Psoas muscle (tissue), 8 donors: ENCODE measurements at places on chromosomes 7 and 10. TPM values are rescaled to one million over a fixed set of nuclear protein-coding genes. Genes with fewer than 3 reads are reported as not detected.

The PTF1A gene
- not detected for total RNA-seq

The SPDYE1 gene
- total RNA-seq, result not detected

DNA sequence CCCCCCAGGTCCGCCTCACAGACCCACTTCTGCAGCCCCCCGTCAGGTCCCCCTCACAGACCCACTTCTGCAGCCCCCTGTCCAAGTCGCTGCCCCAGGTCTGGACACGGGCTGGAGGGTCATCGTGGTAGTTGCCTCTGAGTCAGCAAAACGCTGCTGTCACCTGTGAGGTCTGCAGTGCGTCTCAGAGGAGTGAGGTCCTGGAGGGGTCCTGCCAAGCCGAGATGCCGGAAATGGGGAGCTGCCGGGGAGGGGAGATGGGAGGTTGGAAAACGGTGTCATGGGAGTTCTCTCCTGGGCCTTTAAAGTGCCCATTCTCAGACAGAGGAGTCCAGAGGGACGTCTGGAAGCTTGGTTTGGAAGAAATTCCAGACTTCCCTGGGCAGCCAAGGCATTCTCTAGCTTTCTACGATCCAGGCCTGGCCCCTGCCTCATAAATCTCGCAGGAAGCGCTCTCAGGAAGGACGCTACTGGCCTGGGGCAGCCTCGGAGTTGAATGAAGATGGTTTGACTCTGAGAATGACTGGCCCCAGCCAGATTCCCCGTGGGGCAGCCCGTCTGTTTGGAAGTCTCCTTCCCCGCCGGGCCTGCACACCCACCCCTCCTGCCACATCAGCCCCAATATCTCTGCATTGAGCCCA, 38.7 kb downstream of the CALML3 start:
- peak; percentile 39 for DNase-seq

- DNase-seq, result no peak
Observed at GRCh38 chr10:44715136-44715535, 196.0 kb upstream of the TMEM72 start.

GRCh38 chr7:2870471-2870931, 26.4 kb upstream of the GNA12 start:
- DNase-seq, result peak; percentile 84

GRCh38 chr10:74189999-74190421, 39.0 kb downstream of the ADK start:
- no peak for DNase-seq

The VDAC2 gene
- total RNA-seq, result 546 TPM

DNA sequence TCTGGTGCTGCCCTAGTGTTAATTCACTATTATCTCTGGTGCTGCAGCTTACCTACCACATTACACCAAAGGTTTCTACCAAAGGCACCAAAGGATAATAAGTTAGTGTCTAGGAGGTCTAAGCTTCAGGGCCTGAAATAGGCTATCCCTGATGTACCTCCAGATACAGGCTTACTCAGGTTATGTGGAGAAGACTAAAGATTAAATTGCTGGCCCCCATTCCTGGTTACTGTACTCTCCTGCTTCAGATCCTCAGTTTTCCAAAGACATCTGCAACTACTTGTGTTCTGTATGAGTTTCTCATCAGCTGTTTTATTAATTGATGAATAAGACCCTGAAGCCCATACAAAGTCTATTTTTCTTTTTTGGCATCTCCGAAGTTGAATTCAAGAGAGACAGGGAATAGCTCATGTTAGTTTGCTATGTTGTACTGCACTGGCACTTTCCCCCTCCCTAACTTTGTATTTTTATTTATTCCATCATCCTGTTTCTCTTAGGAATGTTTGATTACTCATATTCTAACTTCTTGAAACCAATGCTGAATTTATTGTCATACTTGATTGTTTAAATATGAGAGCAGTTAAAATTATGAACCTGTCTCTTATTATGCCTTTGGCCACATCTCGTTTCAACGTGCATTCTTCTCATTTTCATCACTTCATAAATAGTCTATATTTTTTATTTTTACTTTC, 85.9 kb downstream of the PON1 start:
- no peak for DNase-seq
